Adrenal gland (tissue), 19 donors: ENCODE measurements at places on chromosomes 6 and 20. TPM values are rescaled to one million over a fixed set of nuclear protein-coding genes. Genes with fewer than 3 reads are reported as not detected.

BEND6 gene
- polyA plus RNA-seq, result 0.67 TPM

PSORS1C2 gene
- polyA plus RNA-seq, result not detected

RREB1 gene
- 8.0 TPM for polyA plus RNA-seq

DNA sequence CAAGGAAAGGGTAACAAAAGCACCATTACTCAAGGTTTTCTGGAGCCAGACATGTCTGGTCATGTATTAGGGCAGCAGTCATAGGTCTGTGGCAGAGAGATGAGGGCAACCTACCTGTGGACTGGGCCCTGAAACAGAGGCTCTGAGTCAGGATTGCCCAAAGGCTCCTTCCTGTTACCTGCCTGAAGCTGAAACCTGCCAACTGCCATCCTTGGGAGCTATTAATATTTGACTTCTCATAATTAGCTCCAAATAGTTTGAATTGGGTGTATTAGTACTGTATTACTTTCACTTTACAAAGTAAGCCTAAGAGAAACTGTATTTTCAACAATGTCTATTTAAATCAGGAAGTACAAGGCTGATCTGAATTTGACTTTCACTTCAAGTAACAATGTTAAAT, 72.0 kb upstream of the TBX18 start:
- no peak for DNase-seq

GRCh38 chr6:48611332-48611731, 500.3 kb upstream of the PTCHD4 start:
- no peak for DNase-seq

- no peak for DNase-seq
These were observed 302.6 kb downstream of the GMDS start for GRCh38 chr6:1942834-1943233.

DNA sequence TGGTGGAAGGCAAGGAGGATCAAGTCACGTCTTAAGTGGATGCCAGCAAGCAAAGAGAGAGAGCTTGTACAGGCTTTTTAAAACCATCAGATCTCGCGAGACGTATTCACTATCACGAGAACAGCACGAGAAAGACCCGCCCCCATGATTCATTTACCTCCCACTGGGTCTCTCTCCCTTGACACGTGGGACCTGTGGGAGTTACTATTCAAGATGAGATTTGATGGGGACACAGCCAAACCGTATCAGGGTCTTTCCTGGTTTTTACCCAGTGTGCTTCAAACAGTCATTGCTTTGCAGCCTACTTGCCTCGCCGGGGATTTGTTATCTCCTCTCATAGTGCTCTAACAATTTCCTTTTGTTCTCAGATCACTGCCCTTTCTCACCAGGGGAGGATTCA, 108.2 kb downstream of the UST start:
- DNase-seq, result no peak

- DNase-seq, result no peak
These were observed 83.8 kb upstream of the FOXO3 start for GRCh38 chr6:108476847-108477430.

DNA sequence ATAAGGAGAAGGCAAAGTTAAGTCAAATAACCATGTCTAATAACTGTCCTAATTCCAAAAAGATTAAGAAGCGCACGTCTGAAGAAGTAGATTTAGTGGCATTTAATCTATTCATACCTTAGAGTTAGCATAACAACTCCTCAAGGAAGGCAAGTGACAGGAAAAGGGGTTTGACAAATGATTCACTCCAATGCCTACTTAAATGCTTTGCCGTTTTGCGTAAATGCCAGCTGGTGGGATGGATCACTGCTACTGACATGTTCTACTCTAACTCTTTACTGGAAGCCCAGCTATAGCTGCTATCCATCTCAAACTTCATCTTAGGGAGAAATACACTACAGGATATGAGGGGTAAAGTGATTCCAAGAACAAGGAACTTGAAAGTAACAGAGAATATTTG, 347.3 kb upstream of the RUNX2 start:
- no peak for DNase-seq

DNA sequence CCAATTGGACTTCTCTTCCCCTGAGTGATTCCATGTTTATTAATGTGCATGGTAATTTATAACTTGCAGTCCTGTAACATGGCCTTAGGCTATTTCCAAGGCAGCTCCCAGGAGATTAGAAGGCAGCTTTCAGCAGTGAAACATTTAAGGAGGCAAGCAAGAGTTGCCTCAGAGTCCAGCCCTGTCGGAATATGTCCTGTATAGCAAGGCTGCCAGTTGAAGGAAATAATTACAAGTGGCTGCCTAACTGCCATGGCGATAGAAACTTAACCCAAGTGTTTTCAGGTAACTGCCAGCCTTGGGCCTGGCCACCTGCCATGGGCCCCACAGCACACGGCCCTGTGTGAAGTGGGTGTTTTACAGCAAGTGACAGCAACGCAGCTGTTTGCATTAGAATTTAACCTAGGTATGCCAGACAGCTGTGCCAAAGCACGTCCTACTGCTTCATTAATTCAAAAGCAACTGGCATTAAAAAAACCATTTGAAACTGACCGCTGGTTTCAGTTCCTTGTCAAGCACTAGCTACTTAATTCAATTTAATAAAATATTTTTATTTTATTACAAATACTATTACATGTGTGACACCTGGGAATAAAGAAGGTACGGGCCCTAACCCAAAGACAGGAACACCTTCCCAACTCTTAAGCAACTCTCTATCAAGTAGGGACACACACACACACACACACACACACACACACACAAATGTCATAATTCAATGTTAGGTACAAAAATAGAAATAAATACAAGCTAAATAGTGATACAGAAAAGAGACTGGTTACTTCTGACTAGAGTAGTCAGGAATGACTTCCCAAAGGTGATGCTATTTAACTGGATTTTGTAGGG, 151.8 kb upstream of the HEY2 start:
- no peak for DNase-seq

GRCh38 chr20:2557873-2558580, 21.7 kb downstream of the TMC2 start:
- no peak for DNase-seq

DNA sequence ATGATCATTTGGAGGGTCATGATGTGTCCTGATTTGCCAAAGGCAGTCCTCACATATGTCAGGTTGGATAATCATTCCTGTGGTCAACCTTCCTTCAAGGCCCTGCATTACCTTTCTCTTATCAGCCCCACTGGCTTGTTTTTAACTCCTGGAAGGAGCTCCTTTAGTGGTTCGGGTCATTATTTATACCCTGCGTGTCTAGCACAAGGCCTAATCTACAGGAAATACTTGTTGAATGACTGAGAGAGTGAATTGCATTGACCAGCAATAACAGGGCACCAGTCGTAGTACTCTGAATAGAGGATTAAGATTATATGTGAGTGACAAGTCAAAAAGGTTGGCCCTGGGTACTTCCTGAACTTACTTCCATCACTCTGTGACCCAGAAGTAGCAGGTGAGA, 4.5 kb downstream of the HIVEP2 start:
- DNase-seq, result no peak
